ENCODE measurements at places on chromosomes 7 and 10. TPM values are rescaled to one million over a fixed set of nuclear protein-coding genes. Genes with fewer than 3 reads are reported as not detected.

The SLC18A3 gene
- polyA plus RNA-seq = not detected

The FAM25C gene
- polyA plus RNA-seq = not detected

The C10orf62 gene
- 0.77 TPM for polyA plus RNA-seq

The IL15RA gene
- polyA plus RNA-seq = 6.8 TPM

DNA sequence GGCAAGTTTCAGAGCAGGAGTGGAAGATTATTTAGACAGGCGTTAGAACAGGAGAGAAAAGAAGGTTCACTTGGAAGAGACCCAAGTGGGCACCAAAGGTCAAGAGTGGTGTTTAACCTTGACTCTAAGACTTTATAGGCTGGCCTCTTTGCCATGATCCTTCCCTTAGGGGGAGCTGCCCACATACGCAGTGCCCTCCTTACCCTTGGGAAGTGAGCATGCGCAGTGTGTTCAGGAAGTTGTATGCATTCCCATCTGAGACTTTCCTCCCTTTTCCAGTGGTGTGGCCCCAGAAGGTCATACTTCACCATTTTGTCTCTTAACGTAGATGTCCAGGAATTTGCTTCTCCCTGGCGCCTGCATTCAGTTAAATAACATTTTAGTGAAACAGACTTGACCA lies 95.8 kb downstream of the CXCL12 start:
- DNase-seq = no peak
